GM18507 (cell line): ENCODE measurements at places on chromosomes 13 and 19.
A peak's percentile ranks its signal among the peaks of the same experiment; 100 is the strongest.

- no peak for DNase-seq
Measured at GRCh38 chr13:112688560-112689302, 1.1 kb upstream of the ATP11A start.

GRCh38 chr13:102191951-102192502 is 209.8 kb downstream of the FGF14 start:
- DNase-seq: no peak

GRCh38 chr13:42803563-42804204 is 22.3 kb downstream of the FAM216B start:
- no peak for DNase-seq

- no peak for DNase-seq
Measured at GRCh38 chr13:73715114-73715910, 418.9 kb downstream of the KLF12 start.

- peak; percentile 15 for DNase-seq
Measured at GRCh38 chr13:76879203-76879882, 6.9 kb downstream of the KCTD12 start.

- peak; percentile 38 for DNase-seq
Measured at GRCh38 chr13:20489185-20489820, 36.4 kb downstream of the CRYL1 start.
